ENCODE measurements at places on chromosomes 16 and 17. TPM values are rescaled to one million over a fixed set of nuclear protein-coding genes. Genes with fewer than 3 reads are reported as not detected.

DNA sequence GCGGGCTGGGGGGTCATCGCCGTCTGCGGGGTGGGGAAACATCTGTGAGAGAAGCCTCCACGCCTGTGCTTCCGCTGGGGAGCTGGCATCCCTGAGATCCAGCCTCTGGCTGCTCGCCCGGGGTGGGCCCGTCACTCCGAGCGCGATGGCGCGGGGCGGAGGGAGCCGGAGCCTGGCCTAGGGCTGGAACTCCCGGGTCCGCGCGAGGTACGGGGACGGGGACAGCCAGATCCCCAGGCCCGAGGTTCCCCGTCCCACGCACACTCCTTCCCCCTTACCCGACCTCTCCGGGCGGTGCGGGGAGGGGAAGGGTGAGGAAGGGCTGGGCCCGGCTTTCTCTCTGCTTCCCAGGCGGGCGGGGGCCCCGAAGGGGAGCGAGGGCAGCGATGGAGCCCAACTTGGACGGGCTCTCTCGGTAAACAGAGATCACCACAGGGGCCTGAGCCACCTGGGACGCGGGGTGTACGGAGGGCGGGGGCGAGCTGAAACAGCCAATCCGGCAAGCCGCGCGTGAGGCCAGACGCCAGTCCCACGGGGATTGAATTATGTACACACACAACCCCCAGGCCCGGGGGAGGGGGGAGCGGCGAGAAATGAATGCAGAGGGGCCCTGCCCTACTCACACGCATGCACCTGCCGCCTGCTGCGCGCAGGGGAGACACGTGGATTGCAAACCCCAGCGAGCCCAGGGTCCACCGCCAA lies at the start of gene SLC16A11:
TSS of gene SLC16A11 (minus strand) at position 596 of the 702 bp plus-strand sequence. CDS start at position 17, 579 bp downstream.
- DNase-seq, result no peak

DNA sequence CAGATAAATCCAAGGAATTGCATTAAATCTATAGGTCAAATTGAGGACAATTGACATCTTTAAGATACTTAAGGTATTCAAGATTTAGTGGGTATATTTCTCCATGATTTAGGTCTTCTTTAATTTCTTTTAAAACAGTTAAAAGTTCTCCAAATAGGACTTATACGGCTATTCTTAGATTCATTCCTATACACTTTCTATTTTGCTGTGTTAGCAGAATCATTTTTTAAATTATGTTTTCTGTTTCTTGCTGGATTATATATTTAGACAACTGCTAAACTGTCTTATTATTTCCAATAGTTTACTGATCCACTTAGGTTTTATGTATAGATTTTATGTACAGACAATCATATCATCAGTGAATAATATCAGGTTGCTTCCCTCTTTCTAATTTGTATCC lies 226.1 kb upstream of the AXIN2 start:
- DNase-seq, result no peak

- no peak for DNase-seq
Measured at GRCh38 chr16:84810518-84811273, 9.1 kb upstream of the CRISPLD2 start.

GRCh38 chr17:81701288-81702071 lies 1.7 kb upstream of the MRPL12 start:
- DNase-seq, result no peak

GRCh38 chr17:69246726-69247375 lies 18.2 kb upstream of the ABCA10 start:
- no peak for DNase-seq

- no peak for DNase-seq
Measured at GRCh38 chr17:75900691-75901533, 3.8 kb downstream of the MRPL38 start.

VMO1 gene
- 3.9 TPM for total RNA-seq

ZNF423 gene
- total RNA-seq, result 11.0 TPM

DNA sequence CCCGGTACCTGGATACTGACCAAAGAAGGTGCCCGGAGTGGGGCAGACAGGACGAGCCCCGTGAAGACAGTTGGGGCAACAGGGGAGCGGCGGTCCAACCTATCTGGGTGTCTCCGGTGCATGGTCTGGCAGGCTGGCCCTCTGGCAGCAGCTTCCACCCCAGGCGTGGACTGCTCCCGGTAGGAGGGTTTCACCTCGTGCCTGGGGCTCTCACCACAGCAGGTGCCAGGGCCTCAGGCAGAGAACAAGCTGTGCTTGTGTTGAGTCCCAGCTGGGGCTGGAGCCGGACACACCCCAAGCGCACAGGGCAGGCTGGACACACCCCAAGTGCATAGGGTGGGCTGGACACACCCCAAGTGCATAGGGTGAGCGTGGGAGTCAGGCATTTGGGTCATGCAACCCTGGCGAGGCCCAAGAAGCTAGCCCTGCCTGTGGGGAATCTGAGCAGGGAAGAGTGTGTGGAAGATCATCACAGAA lies 1.5 kb upstream of the FBXL16 start:
- no peak for DNase-seq

GRCh38 chr17:56416682-56417351 lies 176.7 kb upstream of the NOG start:
- no peak for DNase-seq

ARRB2 gene
- total RNA-seq, result 94.6 TPM

CCL23 gene
- total RNA-seq, result 2.2 TPM

DNA sequence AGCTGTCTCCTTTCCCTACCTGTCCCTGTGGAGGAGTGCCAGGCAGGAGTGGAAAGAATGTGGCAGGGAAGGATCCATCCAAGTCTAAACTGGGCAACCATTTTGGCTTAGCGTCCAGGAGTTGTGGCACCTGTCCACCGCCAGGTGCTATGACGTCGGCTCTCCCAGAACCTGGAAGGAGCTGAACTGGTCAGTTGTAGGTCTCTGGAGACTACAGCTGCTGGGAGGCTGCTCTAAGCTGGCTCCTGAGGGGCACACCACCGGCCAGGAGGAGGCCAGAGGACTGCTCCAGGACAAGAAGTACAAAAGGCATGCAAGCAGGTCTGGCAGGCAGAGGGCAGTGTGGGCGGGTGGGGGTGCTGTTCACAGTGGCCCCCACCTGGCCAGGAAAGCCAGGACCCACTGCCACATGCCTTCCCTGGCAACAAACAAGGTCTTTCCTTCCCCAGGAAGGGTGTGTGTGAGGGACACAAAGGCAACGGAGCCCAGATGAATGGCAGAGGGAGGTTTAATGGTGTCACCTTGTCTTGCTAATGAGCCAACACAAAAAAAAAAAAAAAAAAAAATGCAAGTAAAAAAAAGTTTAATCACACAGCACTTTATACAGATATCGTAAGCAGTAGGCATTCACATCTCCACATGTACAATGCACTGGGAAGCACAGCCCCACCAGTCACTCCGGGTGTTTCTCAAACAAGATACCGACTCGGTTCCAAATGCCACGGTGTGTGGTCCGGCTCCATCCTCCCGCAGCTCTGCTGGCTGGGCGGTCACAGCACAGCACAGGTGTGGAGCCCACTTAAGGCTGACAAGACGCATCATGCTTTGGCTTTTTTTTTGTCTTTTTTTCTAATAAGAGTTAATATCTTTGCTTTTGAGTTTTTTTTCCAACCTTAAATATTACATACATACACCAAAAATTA lies 4.8 kb downstream of the SPHK1 start:
- no peak for DNase-seq

DNA sequence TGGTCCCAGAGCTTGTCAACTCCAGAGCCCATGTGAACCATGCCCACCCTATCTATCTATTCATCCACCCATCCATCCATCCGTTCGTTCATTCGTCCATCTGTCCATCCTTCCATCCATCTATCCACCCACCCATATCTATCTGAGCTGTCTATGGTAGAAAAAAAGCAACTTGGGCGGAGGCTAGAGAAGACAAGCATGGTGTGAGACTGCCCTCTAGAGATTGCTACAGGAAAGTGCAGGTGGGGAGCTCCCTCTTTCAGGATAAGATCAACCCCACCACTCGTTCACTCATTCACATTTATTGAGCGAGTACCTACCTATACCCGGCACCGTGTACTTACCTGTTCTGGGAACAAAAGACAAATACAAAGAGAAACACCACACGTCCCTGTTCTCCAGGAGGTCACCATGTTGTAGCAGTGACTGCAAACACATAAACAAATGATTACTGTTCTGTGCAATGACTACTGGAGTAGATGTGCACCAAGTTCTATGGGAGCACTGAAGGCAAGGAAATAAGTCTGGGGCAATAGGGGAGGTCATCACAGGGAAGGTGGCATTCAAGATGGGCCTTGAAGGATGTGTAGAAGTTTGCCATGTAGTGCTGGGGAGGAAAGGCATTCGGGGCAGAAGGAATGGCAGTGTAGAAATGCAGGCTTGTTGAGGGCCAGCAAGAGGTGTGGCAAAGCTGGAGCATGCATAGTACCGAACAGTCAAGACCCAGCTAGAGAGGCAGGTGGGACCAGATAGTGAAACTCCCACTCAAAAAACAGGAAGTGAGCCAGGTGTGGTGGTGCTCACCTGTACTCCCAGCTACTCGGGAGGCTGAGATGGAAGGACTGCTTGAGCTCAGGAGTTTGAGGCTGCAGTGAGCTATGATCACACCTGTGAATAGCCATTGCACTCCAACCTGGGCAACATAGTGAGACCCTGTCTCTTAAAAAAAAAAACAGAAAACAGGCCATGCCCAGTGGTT lies 13.4 kb upstream of the ATP5MC1 start:
- DNase-seq, result peak; percentile 55

DNA sequence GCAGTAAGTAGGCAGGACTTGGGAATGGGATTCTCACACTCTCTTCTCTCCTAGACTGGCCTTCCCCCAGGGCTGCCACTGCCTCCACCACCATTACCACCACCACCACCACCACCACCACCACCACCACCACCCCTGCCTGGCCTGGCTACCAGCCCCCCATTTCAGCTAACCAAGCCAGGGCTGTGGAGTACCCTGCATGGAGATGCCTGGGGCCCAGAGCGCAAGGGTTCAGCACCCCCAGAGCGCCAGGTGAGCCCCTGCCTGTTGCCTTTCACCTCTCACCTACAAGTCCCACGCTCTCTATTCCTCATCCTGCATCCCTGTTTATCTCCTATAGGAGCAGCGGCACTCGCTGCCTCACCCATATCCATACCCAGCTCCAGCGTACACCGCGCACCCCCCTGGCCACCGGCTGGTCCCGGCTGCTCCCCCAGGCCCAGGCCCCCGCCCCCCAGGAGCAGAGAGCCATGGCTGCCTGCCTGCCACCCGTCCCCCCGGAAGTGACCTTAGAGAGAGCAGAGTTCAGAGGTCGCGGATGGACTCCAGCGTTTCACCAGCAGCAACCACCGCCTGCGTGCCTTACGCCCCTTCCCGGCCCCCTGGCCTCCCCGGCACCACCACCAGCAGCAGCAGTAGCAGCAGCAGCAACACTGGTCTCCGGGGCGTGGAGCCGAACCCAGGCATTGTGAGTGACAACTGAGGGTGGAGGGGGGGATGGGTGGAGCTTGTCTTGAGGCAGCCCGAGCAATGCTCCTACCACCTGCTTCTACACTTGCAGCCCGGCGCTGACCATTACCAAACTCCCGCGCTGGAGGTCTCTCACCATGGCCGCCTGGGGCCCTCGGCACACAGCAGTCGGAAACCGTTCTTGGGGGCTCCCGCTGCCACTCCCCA lies 7.9 kb upstream of the TMEM88 start:
- DNase-seq, result no peak

MAF gene
- 84.3 TPM for total RNA-seq

GRCh38 chr17:35244341-35245195 lies 1.7 kb downstream of the SLFN5 start:
- peak; percentile 40 for DNase-seq

- no peak for DNase-seq
Measured at GRCh38 chr17:63041722-63042121, 75.7 kb downstream of the TANC2 start.

TPSAB1 gene
- total RNA-seq, result 139 TPM

DNA sequence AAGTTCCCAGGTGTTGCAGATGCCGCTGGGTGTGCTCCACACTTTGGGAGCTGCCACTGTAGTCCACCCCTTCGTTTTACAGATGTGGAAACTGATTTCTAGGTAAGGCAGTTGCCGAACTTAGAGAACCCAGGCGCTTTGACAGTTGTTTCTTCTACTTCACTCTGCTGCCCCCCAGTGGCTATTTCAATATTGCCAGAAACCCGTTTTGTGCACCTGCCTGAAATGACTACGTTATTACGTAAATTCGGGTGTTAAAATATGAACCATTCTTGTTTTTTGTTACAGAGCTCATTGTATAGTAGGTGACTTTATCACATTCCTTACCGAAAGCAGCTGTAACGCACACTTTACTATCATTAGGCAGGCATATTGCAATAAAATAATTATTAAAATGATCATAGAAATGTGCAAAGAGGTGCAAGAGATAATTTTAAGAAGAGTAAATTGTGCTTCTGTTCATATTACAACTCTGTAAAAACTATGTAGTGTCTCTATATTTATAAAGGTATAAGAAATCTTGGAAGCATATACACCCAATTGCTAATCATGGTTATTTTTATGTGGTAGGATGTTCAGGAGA lies 44.9 kb downstream of the OTOA start:
- DNase-seq, result peak; percentile 84

KRT24 gene
- total RNA-seq, result 0.17 TPM

PAGR1 gene
- 38.9 TPM for total RNA-seq

DNA sequence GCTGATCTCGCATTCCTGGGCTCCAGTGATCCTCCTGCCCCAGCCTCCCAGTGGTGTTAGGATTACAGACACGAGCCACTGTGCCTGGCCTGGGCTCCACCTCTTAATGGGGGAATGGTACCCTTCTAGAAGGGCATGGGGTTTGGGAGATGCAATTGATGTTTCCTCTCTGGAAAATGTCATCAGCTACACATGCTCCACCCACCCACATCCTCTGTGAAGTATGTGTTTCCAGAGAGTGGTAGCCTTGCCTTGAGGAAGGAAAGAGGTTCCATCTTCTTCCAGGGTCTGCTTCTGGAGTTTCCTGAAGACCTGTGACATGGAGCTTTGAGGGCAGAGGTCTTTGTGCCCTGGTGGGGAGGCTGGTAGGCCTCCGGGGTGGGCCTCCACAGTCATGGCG lies 45.2 kb upstream of the GSE1 start:
- no peak for DNase-seq

DNA sequence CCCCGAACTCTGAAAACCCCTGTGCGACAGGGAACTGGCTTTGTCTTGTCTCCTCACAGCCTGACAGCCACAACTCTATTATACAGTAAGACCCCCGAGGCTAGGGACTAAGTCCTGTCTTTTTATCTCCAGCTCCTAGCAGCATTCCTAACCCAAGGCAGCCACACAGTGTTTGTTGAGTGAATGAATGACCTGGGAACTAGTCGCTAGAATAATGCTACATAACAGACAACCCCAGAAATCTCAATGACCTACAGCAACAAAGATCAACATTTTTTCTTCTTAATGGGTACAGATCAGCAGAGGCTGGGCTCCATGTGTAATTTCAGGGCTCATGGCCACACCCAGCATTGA lies 71.4 kb upstream of the TNRC6C start:
- no peak for DNase-seq

E4F1 gene
- 33.3 TPM for total RNA-seq

DNA sequence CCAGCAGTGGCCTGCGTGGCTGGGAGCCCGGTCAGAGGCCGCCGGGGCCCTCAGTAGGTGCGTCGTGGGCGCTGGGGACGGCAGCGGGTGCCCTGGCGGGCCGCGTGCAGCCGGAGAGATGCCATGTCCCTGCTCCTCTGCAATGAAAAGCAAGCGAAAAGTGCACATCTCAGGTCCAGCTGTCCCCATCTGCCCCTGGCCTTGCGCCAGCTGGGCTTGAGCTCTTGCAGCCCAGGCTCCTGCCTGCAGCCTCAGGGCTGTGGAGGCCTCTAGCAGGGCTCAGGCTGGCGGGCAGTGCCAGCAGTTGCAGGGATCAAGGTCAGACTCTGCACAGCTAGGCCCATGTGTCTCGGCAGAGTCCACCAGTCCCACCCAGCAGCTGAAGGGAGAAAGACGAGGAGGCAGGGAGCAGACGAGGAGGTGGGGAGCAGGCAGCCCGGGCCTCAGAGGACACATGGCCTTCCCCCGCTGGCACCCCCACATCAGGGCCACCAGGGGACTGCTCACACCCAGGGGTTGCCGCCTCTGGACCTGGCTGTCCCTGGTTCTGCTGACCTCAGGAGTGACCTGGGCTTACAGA lies 11.2 kb downstream of the SLC16A3 start:
- no peak for DNase-seq

Data from mucosa of gallbladder (tissue), 1 donor.